ENCODE measurements at places on chromosomes 5 and 9. TPM values are rescaled to one million over a fixed set of nuclear protein-coding genes. Genes with fewer than 3 reads are reported as not detected.

Gene PRRT1B
- total RNA-seq, result not detected

- no peak for DNase-seq
Observed at GRCh38 chr9:119951591-119951990, 582.4 kb upstream of the BRINP1 start.

DNA sequence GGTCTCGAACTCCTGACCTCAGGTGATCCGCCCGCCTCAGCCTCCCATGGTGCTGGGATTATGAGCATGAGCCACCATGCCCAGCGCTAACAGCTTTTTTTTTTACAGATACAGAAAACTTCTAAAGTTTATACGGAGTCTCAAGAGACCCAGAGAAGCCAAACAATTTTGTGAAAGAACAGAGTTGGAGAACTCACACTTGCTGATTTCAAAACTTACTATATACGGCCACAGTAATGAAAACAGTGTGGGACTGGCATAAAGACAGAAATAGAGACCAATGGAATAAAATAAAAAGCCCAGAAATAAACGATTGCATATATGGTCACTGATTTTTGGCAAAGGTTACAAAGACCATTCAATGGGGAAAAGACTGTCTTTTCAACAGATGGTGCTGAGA lies 85.6 kb upstream of the CACNA1B start:
- DNase-seq, result no peak

DNA sequence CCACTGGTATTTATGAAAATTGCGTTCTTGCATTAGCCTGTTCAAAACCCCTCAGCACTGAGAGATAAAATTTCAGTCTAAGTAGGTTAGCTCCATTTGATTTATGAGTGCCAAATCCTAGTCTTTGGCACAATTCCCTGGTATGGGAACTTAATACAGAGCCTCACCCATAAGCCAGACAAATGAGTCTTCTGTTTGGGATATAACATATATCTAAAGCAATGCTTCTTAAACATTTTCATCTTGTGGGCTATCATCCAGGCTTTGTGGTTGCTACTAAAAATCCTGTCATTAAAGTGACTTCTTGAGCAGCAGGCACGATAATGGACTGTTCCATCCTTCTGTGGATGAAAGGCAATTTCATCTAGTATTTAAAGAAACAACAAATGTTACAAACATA lies 419.5 kb upstream of the ACTBL2 start:
- no peak for DNase-seq

GRCh38 chr5:72284559-72285423 lies 35.2 kb downstream of the MRPS27 start:
- DNase-seq, result no peak

All from dorsolateral prefrontal cortex (tissue), 122 donors.